ENCODE measurements at places on chromosomes 7 and 10.

DNA sequence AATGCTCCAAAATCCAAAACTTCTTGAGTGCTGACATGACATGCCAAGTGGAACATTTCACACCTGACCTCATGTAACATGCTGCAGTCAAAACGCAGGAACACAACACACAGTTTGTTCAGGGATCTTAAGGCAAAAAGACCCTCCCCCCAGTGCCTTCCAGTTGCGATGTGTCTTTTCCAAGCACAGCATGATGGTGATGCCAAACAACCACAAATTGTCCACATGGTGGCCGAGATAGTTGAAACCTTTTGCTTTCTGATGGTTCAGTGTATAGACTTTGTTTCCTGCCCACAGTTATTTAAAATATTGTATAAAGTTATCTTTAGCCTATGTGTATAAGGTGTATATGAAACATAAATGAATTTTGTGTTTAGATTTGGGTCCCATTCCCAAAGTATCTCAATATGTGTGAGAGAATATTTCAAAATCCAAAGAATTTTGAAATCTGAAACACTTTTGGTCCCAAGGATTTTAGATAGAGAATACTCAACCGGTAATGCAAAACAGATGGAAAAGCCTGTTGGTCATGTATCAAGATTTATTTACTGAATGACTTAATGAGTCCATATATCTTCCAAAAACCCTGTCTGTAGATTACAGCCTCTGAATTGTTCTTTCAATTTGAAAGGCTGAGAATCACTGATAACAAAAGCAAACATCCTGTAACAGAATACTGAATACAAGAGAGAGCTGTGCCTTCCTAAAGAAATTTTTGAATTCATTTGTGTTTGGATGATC is 93.4 kb upstream of the OIT3 start:
- no peak for DNase-seq

DNA sequence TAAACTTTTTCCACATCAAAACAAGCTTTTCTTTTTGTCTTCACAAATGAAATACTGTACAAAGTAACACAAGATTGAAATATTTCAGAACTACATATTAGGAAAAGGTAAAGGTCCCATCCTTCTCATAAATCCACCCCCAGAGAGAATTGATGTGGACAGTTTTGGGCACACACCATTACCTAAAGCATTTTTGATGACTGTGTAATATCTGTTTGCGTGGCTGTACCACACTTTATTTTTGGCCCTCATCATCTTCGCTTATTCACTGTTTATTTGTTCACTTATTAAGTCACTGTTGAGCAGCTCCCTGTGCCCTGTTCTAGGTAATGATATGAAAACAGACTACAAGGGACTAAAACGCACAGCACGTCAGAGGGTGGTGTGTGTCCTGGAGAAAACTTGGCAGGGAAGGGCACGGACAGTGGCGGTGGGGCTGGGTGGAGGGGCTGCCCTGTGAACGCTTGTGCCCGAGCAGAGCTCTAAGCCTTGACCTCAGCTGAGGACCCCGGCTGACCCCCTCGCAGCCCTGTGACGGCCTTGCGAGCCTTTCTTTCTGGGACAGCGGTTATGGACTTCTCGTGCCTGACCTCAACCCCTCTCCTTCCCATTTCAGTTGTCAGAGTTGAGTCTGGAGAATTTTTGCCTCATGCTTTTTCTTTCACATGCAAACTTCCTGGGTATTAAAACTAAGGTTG is 241.3 kb downstream of the EMX2 start:
- no peak for DNase-seq

DNA sequence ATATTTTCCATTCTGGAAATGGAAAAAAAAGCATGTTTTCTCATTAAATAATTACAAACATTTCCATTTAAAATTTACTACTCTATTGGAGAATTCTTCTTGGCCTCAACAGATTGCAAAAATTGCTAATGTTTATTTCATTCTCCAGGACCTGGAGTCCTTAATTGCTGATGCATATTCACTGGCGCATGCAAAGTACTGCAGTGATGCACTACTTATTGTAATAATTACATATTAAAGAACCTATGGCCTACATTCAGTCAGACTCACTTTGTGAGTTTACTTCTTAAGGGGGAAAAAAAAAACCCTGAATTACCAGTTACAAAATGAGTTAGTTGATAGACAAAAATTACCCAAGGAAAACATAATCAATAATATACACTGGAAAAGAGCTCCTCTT is 391.0 kb upstream of the LRRTM3 start:
- DNase-seq = no peak

GRCh38 chr7:50939021-50939420 is 156.3 kb upstream of the GRB10 start:
- DNase-seq = no peak

DNA sequence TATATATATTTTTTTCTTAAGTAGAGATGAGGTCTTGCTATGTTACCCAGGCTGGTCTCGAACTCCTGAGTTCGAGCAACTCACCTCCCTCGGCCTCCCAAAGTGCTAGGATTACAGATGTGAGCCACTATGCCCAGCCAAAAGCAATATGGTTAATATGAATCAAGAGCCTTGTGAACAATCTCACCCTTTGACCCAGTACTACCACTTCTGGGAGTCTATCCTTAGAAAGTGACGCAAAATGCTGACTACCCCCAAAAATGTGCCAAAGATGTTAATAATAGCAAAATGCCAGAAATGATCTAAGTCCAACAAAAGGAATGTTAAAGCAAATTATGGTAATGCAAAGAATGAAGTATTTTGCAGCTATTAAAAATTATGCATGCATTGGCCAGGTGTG is 44.3 kb downstream of the HOXA1 start:
- DNase-seq = no peak

GRCh38 chr7:105840981-105841749 is 35.2 kb downstream of the ATXN7L1 start:
- DNase-seq = no peak

DNA sequence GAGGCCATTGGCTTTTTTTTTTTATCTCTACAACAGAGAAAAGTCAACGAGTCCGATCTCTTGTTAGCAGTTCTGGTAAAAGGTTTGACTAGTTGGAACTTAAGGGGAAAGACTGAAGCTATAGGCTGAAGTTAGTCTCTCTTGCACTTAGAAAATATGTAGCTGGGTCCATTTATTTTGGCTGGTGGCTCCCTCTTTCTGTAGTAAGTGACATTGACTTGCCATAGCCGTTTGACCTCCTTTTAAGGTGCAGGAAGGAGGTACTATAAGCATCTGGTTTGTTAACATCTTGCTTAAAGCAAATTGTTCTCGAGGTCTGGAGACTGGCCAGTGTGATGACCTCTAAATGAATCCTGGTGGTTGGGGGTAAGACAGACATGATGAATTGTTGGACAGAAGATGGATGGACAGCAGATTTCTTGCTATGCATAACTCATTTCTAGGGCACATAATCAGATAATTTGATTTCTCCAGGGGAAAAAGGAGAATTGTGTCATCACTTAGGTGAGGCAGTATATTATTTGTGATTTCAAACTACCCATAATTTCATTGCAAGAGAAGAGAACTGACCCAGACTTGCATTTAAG is 356.3 kb upstream of the GALNT17 start:
- DNase-seq = no peak

DNA sequence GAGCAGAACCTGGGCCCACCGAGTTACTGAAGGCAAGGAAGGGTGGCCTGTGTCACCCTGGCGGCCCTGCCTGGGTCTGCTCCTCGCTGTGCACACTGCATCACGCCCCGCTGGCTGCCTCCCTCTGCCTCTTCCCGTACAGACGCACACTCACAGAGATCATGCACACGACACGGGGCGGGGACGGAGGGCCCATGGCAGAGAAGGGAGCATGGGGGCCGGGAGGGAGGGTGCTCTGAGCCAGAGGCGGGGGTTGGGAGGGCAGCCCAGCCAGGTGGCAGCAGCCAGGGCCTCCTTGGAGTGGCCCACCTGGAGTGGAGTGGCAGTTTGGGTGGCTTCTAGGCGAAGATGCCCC is 16.6 kb downstream of the BUD23 start:
- no peak for DNase-seq

- DNase-seq = no peak
Measured at GRCh38 chr7:99079104-99079503, 64.8 kb downstream of the SMURF1 start.

- no peak for DNase-seq
Measured at GRCh38 chr7:25854608-25855497, 297.1 kb upstream of the NFE2L3 start.
